ENCODE measurements at places on chromosomes 12 and 14.

- no peak for DNase-seq
Measured at GRCh38 chr12:98868538-98868937, 223.4 kb downstream of the APAF1 start.

DNA sequence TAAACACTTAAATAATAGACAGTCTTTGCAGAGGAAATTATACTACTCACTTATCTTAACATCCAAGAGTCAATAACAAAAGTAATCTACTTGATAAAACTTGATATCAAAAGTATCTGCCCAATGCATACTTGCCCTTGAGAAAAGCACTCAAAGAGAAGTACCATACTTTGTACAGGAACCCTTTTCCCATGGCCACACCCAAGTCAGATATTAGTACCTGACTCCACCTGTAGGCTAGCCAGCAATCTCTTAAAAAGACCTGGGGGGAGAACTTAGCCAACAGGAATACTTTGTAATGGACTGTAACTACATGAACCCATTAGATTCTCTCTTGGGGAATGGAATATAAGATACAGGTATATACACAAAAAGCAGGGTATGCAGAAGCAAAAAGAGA, 99.6 kb upstream of the HECTD1 start:
- DNase-seq: no peak

GRCh38 chr12:111203446-111203845, 165.4 kb downstream of the PHETA1 start:
- DNase-seq: no peak

DNA sequence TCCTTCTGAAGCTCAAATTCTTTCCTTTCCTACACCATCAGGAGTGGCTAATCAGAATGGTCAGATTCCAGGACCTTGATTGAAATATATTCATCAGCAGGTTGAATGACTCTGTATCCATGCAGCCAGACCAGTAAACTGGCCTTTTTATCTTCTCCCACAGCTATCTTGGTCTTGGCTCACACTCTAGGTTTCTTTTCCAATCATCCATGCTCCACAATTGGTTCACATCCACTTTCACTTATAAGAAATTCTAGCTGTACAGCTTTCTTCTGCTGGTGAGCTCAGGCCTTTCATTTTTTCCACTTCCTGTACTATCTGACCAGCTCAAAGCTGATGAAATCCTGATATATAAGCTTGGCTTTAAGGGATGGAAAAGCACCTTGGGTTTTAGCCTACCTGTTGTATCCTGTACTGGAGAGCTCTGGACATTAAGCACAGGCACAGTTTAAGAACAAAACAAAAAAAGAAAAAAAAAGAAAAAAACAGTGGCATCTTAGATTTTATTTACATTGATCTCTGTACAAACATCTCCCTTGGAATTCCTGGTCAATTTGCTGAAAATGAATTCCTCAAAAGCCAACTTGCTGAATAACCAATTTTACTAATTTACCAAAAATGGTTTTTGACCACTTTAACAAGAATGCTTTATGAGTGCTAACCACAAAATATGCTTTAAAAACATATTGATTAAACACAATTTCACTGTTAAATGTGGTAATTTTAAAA, 91.6 kb upstream of the PAWR start:
- no peak for DNase-seq

DNA sequence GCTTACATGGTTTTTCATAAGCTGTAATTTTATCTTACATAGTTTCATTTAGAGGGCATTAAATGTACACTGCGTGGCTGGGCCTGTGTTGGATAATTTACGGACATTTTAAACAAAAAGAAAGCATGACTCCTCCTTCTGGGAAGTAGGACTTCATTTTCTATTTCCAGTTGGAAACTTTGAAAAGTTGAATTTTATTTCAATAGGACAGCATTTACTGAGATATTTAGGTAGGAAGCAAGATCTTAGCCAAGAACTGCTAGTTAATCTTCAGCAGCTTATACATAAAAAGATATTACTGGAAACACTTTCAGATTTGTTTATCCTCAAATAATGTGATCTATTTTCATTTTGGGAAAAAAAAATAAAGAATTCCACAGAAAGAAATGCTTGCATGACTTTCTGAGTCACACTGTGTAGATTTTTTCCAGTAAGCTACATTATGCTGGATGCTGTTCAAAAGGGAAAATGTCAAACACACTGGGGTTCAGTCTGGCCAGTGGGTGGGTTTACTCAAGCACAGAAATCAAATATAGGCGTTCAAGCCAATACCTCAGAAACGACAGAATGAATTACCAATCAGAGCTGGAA, 239.4 kb upstream of the KRR1 start:
- DNase-seq: no peak

DNA sequence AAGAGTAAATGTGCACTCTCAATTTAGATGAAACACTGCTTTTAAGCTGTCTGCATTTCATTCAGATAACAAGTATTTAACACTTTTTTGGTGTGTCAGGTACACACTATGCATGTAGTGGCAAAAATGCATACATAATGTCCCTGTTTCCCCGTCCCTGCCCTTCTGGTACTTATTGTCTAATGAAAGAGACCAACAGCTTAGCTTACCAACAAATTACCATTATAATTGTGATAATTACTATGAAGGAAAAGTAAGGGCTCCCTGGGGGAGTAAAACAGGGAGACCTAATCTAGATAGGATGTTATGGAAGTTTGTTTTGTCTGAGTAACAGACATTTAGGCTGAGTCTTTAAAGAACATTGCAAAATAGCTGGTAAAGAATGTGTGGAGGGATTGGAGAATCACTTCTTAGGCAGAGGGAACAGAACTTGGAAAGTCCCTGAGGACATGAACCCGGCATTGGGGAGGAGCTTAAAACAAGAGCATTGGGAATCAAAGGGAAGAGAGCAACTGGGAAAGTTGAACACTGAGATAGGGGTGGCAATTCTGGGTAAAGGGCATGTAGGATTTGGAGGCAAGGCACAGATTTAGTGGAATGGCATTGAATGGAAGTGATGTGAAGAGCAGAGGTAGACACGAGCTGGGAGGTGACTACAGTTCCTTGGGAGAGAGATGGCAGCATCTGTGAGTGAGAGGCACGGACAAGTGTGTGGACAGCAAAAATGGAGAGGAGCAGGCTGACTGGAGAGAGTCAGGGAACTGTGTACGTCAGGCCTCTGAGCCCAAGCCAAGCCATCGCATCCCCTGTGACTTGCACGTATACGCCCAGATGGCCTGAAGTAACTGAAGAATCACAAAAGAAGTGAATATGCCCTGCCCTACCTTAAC, 181.6 kb downstream of the GRIP1 start:
- no peak for DNase-seq

- DNase-seq: no peak
Measured at GRCh38 chr14:92696366-92696765, 52.1 kb downstream of the LGMN start.

- no peak for DNase-seq
Measured at GRCh38 chr12:31742891-31743290, 14.1 kb upstream of the AMN1 start.

- no peak for DNase-seq
Measured at GRCh38 chr12:116959845-116960514, 49.2 kb downstream of the FBXW8 start.

DNA sequence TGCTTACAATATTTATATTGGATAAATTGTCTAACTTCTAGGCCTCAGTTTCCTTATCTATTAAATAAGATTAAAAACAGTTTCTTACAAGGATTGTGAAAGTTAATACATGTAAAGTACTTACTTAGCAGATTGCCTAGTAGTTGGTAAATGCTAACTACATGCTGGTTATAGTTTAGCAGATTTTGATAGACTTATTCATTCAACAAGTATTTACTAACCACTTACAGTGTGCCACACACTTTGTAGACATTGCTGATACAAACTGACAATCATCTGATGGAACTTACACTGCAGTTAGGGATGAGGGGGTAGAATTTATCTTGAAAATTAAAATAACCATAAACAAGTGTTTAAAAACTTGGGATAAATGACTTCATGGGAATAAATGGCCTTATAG, 50.4 kb downstream of the ARID2 start:
- DNase-seq: no peak

- DNase-seq: no peak
Measured at GRCh38 chr12:113056631-113057488, at the start of gene DTX1. TSS of gene DTX1 (plus strand) at chr12:113056730. CDS start at chr12:113058193, 1,463 bp downstream.

- no peak for DNase-seq
Measured at GRCh38 chr14:105501504-105502291, 10.7 kb downstream of the TEDC1 start.

DNA sequence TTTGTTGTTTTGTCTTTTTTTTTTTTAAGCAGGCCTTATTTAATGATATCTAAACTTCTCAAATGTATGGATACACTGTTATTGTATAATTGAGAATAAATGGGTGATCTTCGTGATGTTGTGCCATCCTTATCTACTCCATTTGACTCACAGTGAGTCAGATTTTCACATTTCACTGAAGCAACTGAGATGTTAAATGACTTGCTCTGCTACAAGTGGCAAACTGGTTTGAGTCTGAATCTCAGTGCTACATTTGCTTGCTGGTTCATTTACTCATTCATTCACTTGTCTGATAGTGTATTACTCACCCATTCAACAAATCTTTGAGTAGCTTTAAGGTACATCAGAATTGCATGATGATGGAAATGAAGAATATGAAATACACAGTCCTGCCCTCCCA, 2.6 kb downstream of the KIAA0586 start:
- DNase-seq: no peak

DNA sequence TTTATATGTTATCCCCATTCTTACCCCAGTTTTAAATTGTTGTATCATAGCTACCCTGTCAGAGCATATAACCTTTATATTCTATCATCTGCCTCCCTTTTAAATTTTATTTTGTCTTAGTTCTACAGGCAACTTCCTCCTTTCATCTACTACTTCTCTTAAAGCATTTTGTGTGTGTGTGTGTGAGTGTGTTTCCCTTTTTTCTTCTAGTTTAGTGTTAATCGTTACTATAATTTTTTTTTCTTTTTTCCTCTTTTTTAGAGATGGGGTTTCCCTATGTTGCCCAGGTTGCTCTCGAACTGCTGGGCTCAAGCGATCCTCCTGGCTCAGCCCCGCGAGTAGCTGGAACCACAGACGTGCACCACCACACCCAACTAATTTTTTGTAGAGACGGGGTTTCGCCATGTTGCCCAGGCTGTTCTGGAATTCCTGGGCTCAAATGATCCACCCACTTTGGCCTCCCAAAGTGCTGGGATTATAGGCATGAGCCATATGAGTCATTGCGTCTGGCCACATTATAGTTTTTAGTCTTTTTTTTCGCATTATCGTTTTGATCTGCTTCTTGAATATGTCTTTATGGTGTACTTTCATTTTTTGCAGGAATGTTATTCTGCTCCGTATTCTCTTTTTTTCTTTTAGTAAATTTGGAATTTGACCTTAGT, 33.1 kb upstream of the FBXO34 start:
- DNase-seq: no peak

GRCh38 chr12:83843541-83843940, 1069.1 kb downstream of the SLC6A15 start:
- no peak for DNase-seq
